Fibroblast of the aortic adventitia (primary cell): ENCODE measurements at places on chromosomes 4 and X.

DNA sequence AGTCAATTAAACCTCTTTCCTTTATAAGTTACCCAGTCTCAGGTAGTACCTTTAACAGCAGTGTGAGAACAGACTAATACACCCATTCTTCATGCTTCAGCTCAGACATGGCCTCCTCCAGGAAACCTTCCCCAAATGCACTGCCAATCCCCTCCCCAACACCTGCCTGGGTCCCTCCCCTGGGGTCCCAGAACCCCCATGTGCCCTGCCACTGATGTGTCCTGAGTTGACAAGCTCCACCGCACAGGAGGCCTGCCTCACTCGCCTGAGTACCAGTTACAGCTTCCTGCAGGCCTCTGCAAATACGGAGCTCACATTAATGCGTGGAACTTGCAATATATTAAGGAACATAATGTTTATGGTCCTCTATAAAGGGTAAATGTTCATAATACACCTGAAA, 34.9 kb upstream of the CRMP1 start:
- no peak for DNase-seq

GRCh38 chrX:25717122-25717521, 421.0 kb upstream of the MAGEB18 start:
- DNase-seq: no peak

- DNase-seq: peak; percentile 87
Observed at GRCh38 chr4:175536852-175537453, 275.1 kb downstream of the GPM6A start.

DNA sequence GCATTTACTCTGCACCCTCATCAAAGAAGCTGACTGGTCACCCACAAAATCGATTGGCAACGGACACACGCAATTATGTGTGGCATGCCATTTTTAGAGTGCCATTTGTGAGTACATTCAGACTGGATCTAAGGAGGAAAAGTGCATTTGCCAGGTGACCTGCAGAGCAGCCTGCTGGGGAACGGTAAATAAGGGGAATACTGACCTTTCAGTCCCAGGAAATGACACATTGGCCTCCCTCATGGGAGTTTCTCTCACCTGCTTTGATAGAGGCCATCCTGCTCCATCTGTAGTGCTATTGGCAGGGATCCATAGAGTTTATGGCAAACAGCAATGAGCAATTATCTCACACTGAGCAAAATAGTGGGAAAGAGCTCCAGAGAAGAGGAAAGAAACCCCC, 127.8 kb downstream of the DDX53 start:
- no peak for DNase-seq

- no peak for DNase-seq
Observed at GRCh38 chrX:22650691-22651090, 349.1 kb upstream of the DDX53 start.

- no peak for DNase-seq
Observed at GRCh38 chr4:54315561-54316538, 86.8 kb downstream of the PDGFRA start.

- DNase-seq: no peak
Observed at GRCh38 chr4:164524789-164525188, 229.1 kb upstream of the SMIM31 start.

GRCh38 chr4:74567981-74568380, 123.0 kb downstream of the AREG start:
- DNase-seq: no peak

DNA sequence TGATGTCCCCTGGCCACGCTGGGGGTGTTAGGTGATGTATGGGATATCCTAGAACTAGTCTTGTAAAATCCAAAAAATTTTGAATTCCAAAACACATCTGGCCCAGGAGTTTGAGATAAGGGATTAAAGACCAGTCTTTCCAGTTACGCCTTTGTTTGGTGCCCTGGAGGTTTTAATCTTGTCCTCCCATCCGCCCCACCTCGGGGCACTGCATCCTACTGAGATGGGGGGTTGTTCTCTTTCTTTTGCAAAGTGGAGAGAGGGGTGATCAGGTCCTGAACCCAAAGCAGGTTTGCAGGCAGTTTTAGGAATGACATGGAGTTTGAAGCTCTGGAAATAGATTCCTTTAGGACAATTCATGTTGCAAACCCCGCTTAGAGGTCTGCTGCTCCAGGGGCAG, 1.8 kb downstream of the SUV39H1 start:
- DNase-seq: no peak

- no peak for DNase-seq
Observed at GRCh38 chr4:136306361-136306760, 1225.9 kb downstream of the PCDH18 start.

DNA sequence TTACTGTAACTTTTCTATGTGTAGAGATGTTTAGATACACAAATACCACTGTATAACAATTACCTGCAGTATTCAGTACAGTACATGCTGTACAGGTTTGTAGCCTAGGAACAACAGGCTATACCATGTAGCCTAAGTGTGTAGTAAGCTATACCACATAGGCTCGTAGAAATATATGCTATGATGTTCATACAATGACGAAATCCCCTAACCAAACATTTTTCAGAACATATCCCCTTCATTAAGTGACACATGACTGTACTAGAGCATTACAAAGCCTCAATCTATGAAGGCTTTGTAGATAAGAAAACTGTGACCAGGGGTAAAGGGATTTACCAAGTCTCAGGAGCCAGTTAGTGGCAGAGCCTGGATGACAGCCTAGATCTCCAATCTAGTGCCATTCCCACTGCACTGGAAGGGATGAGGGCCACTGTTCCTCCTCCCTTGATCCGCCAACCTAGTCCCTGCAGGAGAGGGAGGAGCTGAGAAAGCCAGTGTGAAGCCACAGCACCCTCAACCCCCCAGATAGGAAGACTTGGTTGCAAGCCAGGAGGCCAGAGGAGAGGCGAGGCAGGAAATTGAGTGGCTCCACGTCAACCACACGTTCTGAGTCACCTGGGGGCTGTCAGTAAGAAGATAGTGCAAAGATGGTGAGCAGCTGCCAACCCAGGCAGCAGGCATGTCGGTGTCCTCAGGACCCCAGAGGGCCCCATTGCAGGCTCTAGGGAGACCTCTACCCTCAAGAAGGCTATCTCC, 227.7 kb downstream of the BCOR start:
- peak; percentile 33 for DNase-seq

GRCh38 chr4:10625131-10625530, 59.4 kb downstream of the CLNK start:
- DNase-seq: no peak

GRCh38 chr4:124322234-124323065, 390.1 kb downstream of the ANKRD50 start:
- DNase-seq: peak; percentile 83

GRCh38 chrX:12843668-12844279, 23.1 kb upstream of the TLR7 start:
- DNase-seq: no peak

DNA sequence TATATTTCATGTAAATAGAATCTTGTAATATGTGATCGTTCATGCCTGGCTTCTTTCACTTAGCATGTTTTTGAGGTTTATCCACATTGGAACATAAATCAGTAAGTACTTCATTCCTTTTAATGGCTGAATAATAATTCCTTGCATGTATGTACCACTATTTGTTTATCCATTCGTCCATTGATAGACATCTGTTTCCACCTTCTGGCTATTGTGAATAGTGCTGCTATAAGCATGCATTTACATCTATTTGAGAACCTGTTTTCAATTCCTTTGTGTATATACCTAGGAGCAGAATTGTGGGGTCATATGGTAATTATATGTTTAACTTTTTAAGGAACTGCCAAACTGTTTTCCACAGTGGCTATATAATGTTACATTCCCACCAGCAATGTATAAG, 356.7 kb upstream of the DIPK2B start:
- DNase-seq: peak; percentile 25

DNA sequence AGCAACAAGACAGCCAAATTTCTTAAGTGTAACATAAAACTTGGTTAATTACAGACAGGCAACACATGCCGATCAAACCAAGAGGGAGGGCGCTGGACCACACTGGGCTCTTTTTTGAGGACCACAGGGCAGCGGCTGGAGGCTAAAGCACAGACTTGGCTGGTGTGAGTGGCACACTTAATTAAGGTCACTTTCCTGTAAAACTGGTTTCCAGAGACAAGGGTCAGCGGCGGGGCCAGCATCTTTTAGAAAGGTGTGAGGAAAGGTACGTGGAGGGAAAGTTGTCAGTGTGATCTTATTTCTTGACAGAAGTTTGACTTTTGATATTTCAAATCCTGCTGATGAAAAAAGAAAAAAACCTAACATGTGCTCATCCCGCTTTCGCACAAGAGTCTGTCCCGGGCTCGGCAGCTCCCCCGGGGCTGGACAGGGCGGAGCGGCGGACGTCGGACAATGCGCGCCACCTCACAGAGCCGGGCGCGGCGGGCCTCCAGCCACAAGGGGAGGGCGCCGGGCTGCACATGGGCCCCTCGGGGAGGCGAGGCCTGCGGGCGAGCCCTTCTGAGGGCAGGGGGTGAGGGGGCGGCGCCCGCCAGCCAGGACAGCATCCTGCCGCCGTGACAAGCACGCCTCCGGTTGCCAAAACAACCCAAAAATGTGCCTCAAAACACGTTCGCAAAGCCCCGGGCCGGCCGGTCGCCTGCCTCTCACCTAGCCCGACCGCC, 660 bp upstream of the HSPA4L start:
- DNase-seq: no peak

GRCh38 chr4:167232805-167233684, 1.2 kb downstream of the SPOCK3 start:
- DNase-seq: no peak

DNA sequence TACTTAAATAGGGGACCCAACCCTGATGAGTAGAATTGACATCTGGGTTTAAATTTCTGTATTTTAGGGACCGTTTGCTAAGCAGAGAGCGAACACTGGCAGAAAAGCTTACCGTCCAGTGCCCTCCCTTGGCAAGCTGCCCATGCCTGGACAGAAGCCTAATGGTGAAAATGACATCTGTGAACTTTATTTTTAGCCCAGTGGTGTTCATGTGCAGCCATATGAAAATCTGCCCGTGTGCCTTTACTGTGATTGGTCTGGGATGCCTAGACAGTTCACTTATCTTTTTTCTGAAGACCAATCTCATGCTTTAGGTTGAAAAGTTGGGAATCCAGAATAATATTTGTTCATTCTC, 1.1 kb downstream of the STBD1 start:
- no peak for DNase-seq

DNA sequence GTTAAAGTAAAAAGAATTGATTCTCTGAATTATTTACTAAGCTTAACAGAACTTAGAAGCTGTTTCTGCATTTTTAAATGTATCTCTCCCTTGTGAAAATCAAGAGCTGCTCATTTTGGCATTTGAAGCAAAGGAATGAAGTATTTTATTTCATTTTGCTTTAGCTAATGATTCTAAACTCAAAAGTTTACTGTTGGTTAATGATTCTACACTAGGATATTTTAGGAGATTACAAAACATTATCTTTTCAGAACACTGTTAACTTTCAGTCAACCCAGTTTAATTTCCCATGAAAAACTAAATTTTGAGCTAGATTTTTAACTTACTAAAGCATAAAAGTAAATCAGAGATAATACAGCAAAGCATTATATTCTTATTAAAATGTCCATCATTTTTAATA, 355.2 kb upstream of the CXorf51B start:
- DNase-seq: no peak

GRCh38 chr4:41647383-41647782, 101.1 kb downstream of the PHOX2B start:
- DNase-seq: no peak

DNA sequence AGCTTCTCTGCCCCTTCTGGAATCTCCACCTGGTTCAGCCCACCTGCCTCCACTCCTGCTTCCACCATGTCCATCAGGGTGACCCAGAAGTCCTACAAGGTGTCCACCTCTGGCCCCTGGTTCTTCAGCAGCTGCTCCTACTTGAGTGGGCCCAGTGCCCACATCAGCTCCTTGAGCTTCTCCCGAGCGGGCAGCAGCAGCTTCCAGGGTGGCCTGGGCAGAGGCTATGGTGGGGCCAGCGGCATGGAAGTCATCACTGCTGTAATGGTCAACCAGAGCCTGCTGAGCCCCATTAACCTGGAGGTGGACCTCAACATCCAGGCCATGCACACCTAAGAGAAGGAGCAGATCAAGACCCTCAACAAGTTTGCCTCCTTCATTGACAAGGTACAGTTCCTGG, 74.4 kb upstream of the ZXDA start:
- DNase-seq: no peak

GRCh38 chr4:9894644-9895332, 113.4 kb downstream of the DRD5 start:
- no peak for DNase-seq

- DNase-seq: peak; percentile 66
Observed at GRCh38 chr4:172786039-172786792, 382.4 kb upstream of the GALNT7 start.

GRCh38 chr4:3136454-3136853, 62.0 kb downstream of the HTT start:
- peak; percentile 56 for DNase-seq

DNA sequence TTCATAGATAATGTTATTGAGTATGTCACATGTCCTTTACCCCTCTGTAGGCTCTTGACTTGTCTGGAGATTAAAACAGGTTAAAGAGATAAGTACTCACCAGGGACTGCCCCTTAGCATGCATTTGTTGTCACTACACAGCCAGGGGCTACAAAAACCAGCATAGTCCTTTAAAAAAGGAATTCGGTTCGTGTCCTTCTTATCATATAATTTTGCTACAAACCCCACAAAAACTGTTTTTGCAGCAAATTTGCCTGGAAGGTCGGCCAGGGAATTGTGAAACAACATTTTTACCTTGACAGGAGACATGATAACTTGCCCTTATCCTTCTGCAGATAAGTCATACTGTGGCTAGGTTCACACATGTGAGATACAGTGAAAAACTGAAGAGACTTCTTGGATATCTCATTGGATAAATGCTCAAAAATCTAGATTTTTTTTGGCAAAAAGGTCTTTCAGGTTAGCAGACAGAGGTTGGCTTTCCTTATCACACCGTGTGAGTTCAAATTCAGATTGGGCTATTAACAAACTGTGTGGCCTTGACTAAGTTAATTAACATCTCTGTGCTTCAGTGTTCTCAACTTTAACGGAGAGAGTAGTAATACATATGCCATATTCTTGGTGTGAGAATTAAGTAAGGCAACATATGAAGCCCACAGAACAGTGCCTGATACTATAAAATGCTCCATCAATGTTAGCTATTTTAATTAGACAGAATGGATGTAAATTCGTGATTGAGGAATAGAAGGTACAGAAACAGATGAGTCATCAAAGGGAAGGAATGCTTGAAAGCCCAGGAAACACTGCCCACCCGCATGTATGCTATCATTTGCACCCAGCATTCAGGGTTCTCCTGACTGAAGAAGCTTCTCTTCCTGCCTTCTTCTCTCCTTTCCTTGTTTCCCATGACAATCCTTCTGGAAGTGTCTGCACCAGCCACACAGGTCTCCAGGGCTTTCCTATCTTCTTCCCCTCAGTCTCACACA, 30.0 kb downstream of the FAM9C start:
- peak; percentile 53 for DNase-seq

GRCh38 chrX:148804579-148805355, 304.4 kb downstream of the AFF2 start:
- DNase-seq: peak; percentile 2

GRCh38 chrX:47804315-47804714, 32.4 kb upstream of the ZNF81 start:
- no peak for DNase-seq
